ENCODE measurements at places on chromosomes 12 and 14. TPM values are rescaled to one million over a fixed set of nuclear protein-coding genes. Genes with fewer than 3 reads are reported as not detected.

DNA sequence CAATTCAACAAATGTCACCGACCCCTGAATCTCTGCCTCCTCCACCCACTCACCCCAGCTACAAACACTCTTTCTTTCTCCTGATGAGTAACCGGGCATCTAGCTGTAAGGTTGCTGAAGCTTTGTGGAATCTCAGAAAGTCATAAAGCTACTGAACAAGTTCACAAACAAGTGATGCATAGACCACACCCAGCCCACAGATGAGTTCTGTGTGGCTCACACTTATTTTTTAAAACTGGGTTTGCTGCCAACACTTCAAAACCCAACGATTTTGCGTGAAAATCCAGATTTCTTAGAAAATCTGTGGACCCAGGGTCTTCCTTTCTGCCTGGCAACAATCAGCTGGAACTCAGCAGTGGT lies 96.1 kb downstream of the APAF1 start:
- DNase-seq: no peak

DNA sequence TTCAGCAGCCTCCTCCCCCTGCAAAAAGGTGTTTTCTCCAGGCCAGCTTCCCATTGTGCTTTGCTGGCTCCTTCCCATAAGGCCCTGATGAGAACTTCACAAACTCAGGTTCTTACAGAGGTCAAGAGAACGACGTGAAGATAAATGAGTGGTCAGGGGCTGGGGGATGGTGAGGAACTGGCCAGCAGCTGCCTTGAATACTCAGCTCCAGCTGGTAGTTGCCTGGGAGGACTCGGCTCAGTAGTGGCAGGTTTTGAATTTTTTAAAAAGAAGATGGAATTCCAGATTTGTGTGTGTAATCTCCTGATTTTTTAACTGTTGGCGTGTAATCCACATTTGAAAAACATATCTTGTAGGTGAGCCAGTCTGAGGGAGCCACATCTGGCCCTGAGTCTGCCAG lies 5.9 kb downstream of the DDX55 start:
- no peak for DNase-seq

TUBA1A gene
- 329 TPM for total RNA-seq

DNA sequence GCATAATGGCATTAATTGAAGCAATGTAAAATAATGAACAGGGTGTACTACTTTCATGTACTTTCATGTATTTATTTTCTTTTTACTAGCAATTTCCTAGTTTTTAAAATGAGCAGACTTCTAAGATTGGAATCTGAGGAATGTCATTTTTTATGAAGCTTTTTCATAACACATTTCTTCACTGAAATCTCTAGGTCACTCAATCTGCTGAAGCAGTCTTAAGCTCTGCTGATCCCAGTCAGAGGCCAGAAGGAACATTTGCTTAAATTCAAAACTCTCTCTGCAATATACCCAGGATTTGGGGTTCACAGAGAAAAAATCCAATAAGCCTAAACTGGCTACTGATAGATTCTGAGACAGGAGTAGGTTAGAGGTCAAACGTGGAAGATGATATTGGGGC lies 73.6 kb upstream of the CNTN1 start:
- DNase-seq: no peak

DNA sequence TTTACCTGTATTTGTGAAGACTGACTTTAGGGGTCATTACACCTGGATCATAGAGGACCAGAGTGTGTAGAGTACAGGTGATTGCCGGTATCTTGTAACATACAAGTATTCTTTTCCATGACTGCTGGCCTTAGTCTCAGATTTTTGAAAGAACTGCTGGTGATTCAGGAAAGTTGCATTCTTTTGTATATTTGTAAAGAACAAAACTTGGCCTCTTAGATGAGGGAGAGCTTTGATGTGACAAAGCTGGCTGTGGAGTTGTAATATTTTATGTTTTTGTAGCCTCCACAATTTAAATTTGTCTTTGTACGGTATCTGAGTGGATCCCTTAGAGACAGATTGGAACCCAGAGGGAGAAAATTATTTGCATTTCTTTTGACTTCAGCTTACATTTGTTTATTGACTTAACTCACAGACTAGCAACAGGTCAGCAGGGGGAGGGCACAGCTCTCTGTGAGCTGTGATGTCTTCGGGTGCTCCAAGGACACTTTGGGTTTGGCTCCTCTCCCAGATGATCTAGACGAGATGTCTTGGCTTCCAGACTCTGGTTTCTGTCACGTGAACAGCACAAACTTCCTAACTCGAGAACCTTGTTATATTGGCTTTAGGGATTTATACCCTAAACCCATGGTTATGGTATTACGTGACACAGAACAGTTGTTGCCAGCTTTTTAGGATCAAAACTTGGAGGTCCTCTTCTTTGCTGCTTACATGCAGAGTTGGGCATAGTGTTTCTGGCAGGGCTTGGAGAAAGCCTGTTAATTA lies 65.9 kb downstream of the DAAM1 start:
- DNase-seq: peak; percentile 70

ASB2 gene
- total RNA-seq: not detected

RNASE13 gene
- not detected for total RNA-seq

GRCh38 chr12:96201272-96202227 lies 7.4 kb downstream of the ELK3 start:
- no peak for DNase-seq

MANSC4 gene
- not detected for total RNA-seq

DNA sequence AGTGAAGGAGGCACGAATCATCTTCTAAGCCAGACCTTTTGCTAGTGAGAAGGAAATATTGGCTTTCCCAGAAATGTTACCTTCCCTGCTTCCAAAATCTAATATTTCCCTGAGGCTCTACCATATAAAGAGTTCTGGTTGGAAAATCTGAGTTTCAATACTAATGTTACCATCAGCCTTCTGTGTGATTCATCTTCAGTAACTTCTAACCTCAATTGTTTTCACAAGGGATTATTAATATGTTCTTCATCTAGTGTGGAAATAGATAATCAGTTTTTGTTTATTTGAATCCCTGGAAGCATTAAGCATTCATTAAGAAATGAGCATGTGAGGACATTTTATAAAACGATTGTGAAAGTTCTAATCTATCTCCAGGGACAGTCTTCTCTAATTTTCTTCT lies 720.9 kb downstream of the AACS start:
- no peak for DNase-seq

DNA sequence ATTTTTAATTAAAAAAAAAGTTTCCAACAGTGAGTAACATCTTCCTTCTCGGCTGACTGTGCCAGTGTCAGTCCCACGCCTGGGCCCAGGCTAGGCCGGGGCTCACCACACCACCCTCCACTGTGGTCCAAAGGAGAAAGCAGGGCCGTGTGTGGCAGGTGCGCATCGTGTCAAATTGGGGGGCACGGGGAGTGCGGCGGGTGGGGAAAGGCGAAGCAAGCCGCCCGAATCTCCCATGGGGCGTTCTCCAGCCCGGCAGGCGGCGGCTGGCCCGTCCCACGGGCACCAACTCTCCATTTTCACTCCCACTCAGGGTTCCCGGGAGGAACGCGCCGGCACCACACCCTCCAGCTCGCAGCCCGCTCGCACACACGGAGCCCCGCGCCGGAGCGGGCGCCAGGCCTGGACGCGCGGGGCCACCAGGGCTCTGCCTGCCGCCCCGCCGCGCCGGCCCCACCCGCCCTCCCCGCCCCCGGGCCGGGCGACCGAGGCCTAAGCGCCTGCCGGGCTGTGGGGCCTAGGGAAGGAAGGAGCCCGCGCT lies 604 bp downstream of the EEA1 start:
- DNase-seq: peak; percentile 9

GRCh38 chr14:20400589-20400964 lies 12.7 kb downstream of the TEP1 start:
- DNase-seq: no peak

DNA sequence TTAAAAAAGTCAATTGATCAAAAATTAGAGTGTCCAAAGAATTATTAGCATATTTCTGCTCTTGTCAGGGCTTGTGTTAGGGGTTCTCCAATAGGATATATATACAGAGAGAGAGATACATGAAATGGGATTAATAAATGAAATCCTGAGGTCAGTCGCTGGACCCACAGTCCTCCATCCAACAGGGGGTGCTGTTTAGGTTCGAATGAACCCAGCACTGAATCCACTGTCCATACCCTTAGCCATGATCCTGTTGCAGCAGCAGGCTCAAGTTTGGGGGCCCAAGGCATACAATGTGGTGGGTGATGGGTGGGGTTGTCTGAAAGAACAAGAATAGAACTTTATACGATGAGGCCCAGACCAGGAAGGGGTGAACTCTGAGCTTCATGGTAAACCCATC lies 780 bp upstream of the MYO1H start:
- peak; percentile 10 for DNase-seq

- DNase-seq: no peak
Observed at GRCh38 chr12:14921218-14921617, 17.1 kb downstream of the ERP27 start.
